ENCODE measurements at places on chromosomes 2 and 18. TPM values are rescaled to one million over a fixed set of nuclear protein-coding genes. Genes with fewer than 3 reads are reported as not detected.

Gene FEV
- total RNA-seq, result not detected

GRCh38 chr2:203891474-203891873 lies 23.9 kb downstream of the CTLA4 start:
- DNase-seq, result peak; percentile 53

DNA sequence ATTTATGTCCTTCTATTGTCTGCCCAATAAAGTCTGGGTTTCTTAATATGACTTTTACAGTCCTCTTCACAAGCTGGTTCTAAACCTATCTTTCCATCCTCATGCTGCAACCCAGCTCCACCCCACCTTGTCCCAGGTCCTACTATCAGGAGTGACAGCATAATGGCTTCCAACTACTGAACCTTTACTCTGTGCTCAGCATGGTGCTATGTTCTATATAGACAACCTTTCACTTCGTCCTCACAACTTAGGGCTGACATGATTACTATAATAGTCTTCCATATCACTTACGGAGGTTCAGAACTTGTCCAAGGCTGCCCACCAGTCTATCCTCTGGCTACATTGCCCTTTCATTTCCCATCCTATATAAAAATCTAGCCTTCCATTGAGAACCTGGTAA lies 256.8 kb downstream of the ALK start:
- no peak for DNase-seq

Gene CRIM1
- total RNA-seq, result 181 TPM

GRCh38 chr18:58268849-58269248 lies 224.8 kb downstream of the NEDD4L start:
- no peak for DNase-seq

DNA sequence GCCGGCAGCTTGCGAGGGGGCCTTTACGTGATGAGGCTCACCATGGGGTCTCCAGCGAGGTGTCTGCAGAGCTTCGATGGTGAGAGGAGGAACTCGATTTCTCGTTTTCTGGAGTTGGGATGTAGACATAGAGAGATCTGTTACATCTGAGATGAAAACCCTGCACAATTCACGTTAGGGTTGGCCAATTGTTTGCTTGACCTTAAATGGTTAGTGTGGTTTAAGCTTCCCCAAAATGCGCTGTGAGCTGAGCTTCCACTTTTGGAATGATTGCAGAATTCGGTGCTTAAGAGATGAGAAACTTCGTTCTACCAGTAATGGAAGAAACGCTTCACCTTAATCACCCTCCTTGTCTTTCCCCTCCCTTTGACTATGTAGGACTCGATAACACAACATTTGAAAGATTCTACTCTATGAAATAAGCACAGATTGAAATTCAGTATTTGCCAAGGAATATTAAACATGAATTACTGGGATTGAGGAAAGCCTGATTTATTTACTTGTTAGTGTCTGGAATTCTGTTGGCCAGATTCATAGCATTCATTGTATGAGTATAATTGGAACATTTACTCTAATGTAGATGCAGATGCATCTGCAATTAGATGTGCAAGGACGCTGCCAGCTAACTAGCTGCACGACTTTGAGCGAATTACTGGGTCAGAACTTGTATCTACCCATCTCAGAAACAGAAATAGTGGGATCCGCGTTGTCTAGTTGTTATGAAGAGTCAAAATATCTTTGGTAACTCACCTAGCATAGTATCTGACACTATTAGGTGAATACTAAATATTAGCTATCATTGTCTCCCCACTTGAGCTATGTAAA lies 1.6 kb upstream of the KLF7 start:
- no peak for DNase-seq

Gene SIGLEC15
- not detected for total RNA-seq

DNA sequence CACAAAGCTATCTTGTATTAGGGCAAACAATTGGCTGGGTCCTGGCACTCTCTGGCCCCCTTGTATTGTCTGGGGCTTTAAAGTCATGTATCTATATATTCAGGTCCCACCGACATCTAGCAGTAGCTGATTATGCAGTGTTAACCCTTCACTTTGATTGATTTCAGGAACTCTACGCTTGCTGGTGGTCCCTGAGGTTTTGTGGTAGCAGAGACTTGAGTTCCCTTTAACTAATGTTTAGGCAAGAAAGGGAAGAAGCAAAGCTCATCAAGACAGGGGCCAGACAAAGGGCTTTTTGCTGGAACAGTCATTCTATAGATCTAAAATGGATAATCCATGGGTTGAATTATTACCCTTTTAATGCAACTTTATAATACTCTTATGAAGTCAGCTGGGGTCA lies 95.3 kb upstream of the EPB41L3 start:
- no peak for DNase-seq

Gene MYOM1
- 1.8 TPM for total RNA-seq

Gene RIT2
- total RNA-seq, result not detected

Data from Peyer's patch (tissue), 4 donors.